Purkinje cell (primary cell): ENCODE measurements at places on chromosomes 3 and 15. TPM values are rescaled to one million over a fixed set of nuclear protein-coding genes. Genes with fewer than 3 reads are reported as not detected.

Gene CCR9
- polyA plus RNA-seq, result not detected in 2 replicates

Gene SPINK8
- polyA plus RNA-seq, result not detected in 2 replicates

Gene NGRN
- polyA plus RNA-seq, result 12.9 and 37.6 TPM in 2 replicates

Gene TTLL13
- polyA plus RNA-seq, result 0.31 and 0.79 TPM in 2 replicates

Gene ENTPD3
- 2.9 TPM in 1 of 2 replicates, not detected in the other for polyA plus RNA-seq

Gene FBXO40
- 0.84 and 1.2 TPM in 2 replicates for polyA plus RNA-seq

Gene DUT
- polyA plus RNA-seq, result 29.9 and 41.6 TPM in 2 replicates

Gene GOLIM4
- 434 and 490 TPM in 2 replicates for polyA plus RNA-seq

Gene CEP70
- 23.7 and 31.9 TPM in 2 replicates for polyA plus RNA-seq

Gene SLC2A2
- polyA plus RNA-seq, result 0.09 TPM in 1 of 2 replicates, not detected in the other

Gene SLC9A9
- 54.9 and 63.4 TPM in 2 replicates for polyA plus RNA-seq

Gene KCNMB2
- polyA plus RNA-seq, result 3.3 TPM in 1 of 2 replicates, not detected in the other

Gene BAHD1
- polyA plus RNA-seq, result 0.38 and 0.83 TPM in 2 replicates

Gene SEMA6D
- polyA plus RNA-seq, result 20.1 and 25.1 TPM in 2 replicates

Gene ISLR2
- 0.23 TPM in 1 of 2 replicates, not detected in the other for polyA plus RNA-seq

Gene MUSTN1
- 4.2 and 7.6 TPM in 2 replicates for polyA plus RNA-seq

Gene HESX1
- polyA plus RNA-seq, result 3.5 TPM in 1 of 2 replicates, not detected in the other

Gene IGF2BP2
- 0.31 TPM in 1 of 2 replicates, not detected in the other for polyA plus RNA-seq

Gene PLOD2
- 3.5 and 7.4 TPM in 2 replicates for polyA plus RNA-seq

Gene BFSP2
- not detected in 2 replicates for polyA plus RNA-seq

Gene MUC13
- polyA plus RNA-seq, result not detected in 2 replicates

Gene TJP1
- 11.2 and 15.6 TPM in 2 replicates for polyA plus RNA-seq

Gene FES
- not detected in 2 replicates for polyA plus RNA-seq

Gene KLHL6
- polyA plus RNA-seq, result not detected in 2 replicates

Gene BUB1B
- 1.5 TPM in 1 of 2 replicates, not detected in the other for polyA plus RNA-seq

Gene PP2D1
- polyA plus RNA-seq, result not detected in 2 replicates

Gene UROC1
- polyA plus RNA-seq, result not detected in 2 replicates

Gene NOX5
- 0.05 TPM in 1 of 2 replicates, not detected in the other for polyA plus RNA-seq

Gene RARRES1
- polyA plus RNA-seq, result 0.71 and 2.4 TPM in 2 replicates

Gene CYP8B1
- not detected in 2 replicates for polyA plus RNA-seq

Gene ARRDC4
- polyA plus RNA-seq, result 7.8 and 11.1 TPM in 2 replicates

Gene IFT122
- 10.4 and 20.5 TPM in 2 replicates for polyA plus RNA-seq
